ENCODE measurements at places on chromosomes 4 and X.
A peak's percentile ranks its signal among the peaks of the same experiment; 100 is the strongest.

GRCh38 chrX:40912576-40912975 lies 172.7 kb upstream of the USP9X start:
- no peak for DNase-seq

GRCh38 chr4:189053621-189054020 lies 887.1 kb upstream of the FRG1 start:
- DNase-seq, result no peak

GRCh38 chrX:64570204-64570603 lies 175.0 kb upstream of the MTMR8 start:
- DNase-seq, result no peak

DNA sequence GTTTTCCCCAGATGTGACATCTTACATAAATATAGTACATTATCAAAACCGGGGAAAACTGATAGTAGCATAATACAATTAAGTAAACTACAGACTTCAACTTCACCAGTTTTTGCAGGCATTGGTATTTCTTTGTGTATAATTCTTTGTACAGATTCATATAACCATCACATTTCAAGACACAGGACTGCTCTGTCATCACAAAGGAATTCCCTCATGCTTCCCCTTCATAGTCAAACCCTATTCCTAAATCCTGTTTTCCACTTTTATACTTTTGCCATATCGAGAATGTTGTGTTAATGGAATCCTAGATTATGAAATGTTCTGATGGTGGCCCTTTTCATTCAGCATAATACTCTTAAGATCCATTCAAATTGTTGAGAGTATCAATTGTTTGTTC lies 36.0 kb downstream of the STIM2 start:
- DNase-seq, result no peak

DNA sequence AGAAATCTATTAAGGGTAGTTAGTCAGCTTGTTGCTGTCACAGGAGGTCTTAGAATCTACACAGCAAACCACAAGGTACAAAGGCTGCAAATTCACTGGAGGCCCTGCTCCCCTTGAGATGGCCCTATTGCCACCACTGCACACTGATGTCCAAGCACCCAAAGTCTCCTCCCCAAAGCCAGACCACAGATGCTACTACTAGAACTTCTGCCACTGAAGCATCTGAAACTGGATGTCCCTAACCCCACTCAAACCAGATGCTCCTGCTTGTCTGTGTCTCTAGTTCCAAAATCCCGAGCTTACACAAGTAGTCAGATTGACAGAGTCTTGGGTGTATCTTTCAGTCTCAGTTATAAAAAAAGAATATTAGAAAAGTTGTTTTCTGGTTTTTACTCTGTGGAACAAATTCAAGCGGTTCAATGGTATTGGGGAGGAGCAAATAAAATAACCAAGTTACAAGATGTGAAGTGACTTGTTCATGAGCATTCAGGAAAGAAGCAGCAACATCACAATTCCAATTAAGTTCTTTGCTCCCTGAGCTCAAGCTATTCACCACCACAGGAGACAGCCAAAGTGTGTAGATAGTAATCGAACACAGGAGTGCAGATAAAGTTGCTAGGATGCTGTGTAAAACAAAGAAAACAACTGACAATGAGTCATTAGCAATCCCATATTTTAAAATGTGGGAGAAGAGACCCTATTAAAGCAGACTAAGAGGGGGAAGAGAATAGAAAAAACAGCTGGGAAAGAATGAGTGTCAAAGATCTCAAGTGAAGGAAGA lies 352.3 kb downstream of the PDGFC start:
- no peak for DNase-seq

- DNase-seq, result no peak
These were observed 119.9 kb downstream of the FAM13A start for GRCh38 chr4:88937081-88937480.

GRCh38 chr4:3700736-3701135 lies 65.4 kb upstream of the ADRA2C start:
- DNase-seq, result no peak

DNA sequence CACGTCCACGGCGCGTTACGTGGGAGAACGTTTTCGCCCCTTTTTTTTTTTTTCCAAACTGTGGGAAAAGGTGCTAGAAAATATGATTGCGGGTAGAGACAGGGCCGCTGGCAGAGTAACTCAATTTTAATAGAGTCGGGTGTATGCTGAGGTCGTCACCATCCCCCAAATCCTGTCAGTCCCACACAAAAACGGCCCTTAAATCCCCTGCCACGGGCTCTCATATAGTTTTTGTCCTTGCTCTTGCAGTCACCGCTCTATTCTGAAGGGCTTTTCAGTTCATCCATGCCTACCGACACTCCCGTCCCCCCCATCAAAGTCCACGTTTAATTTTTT lies 796 bp upstream of the MED14 start:
- no peak for DNase-seq

DNA sequence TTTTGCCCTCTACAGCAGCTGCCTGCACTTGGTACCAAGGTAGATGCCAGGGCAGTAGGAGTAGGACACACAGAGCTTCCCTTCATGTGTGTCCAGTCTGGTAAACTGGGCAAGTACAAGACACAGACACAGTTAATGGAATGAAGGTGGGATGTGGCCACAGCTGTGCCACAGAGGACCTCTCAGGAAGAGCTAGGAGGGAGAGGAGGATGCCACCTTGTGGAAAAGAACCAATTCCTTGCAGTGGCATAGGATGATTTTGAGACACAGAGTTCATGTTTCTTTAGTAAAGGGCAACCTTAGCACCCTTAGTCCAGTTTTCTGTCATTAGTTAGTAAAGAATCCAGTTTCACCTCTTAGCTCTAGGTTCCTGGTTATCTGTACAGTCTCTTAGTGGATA lies 36.3 kb upstream of the TBC1D14 start:
- no peak for DNase-seq

- DNase-seq, result no peak
These were observed 1.4 kb downstream of the PAQR3 start for GRCh38 chr4:78937837-78938236.

DNA sequence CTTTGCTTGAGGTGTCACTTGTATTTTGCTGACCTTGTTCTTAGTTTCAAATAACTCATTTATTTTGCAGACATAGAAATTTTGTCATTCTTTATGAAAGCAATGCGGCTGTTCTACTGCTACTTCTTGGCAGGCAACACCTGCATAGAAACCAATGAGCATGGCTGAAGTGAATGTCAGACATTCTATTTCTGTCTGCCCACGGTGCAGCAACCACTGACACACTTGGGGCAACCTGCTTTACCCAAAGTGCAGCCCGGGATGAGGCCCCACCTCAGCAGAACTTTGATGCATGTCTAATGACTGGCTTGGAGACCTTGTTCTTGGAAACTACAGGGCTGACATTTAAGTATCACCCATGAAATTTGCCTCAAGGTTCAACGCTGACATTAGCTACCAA lies 93.6 kb downstream of the RBM47 start:
- DNase-seq, result no peak

GRCh38 chrX:9797384-9798360 lies 11.4 kb downstream of the SHROOM2 start:
- no peak for DNase-seq

DNA sequence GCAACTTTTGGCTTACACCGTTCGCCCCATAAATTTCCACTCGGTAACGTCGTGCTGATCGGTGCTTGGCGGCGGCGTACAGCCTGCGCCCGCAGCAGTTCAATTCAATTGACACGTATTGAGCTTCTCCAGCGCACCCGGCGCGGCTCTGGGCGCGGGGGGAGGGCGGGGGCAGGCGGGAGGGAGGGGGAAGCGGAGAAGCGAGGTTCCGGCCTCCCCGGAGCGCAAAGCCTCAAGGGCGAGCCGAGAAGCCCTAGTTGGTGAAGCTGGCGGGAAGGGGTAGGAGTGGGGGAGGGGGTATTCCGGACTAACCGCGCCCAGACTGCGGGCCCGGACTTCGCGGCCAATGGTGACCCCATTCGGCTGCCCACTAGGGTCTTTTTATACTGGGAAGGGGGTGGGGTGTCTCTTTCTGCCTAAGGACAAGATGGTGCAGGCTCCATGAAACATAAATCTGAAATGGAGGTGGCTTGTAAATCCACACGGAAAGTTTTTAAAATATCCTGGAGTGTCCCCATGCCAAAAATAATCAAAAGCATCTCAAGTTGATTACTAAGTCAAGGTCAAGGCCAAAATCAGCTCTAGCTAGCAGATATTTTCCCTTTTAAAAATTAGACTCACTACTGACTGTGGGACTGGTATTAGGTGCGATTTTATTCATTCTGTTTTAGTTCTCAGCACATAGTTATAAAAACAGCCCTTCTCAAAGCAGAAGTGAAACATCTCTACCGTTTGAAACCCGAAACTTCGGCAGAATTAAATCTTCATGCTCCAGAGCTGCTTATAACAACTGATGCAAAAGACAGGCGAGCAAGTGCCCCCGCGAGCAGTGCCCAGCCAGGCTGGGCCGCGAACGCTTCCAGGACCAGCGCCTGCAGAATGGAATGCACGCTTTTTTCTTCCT lies 1.5 kb upstream of the BCOR start:
- peak; percentile 62 for DNase-seq

GRCh38 chr4:8204576-8205227 lies 5.6 kb downstream of the SH3TC1 start:
- no peak for DNase-seq

- DNase-seq, result no peak
These were observed 47.5 kb downstream of the SLITRK2 start for GRCh38 chrX:145865082-145865481.

DNA sequence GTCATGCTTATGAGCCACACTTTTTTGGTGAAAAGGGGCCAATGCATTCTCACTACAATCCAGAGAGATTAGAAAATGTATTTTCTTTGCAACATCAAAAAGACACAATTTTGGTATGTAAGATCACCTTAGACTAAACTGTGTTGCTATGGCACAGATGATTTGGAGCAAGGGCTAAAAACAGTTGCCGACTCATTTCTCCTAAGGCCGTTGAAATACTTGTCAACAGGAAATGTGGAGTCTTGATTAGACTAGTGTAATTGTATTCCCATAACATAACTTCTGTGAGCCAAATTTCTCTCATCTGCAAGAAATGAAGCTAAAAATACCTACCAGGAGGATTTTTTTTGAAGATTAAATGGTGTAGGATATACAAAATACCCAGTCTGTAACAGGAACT lies 2547.7 kb downstream of the ARAP2 start:
- no peak for DNase-seq

DNA sequence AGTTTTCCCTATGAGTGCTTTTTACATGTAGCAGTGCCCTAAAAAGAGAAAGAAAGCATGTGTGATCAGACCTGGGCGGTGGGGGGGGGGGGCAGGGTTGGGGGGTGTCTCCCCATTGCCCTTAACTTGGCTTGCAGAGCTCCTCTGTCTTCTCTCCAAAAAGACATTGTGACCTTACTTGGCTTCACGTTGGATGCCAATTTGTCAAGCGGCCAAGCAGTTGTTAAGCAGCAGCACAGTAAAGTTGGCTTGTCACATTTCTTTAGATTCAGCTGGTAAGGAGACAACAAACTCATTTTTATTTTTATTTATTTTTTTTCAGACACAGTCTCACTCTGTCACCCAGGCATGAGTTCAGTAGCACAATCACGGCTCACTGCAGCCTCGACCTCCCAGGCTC lies 57.3 kb upstream of the ZNF157 start:
- no peak for DNase-seq

DNA sequence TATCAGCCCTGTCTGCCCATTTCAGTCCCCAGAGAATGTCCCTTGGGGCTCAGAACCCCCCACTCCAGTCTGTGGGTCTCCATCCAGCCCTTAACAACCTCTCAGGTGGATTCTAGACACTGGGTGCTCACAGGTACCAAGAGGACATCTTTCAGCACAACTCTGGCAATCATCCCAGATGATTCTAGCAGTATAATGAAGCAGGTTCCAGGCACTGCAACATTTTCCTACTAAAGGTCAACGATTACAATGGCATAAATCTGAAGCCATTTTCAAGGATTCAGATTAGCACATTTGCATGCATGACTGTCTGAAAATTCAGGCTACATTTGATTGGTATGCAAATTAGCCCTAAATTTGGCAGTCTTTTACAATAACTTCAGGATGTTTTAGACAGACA lies 10.0 kb downstream of the SLC2A9 start:
- DNase-seq, result no peak

GRCh38 chr4:107989162-107989536 lies 540 bp upstream of the HADH start:
- DNase-seq, result no peak

- DNase-seq, result no peak
These were observed 163.1 kb downstream of the PALLD start for GRCh38 chr4:168659741-168660465.

DNA sequence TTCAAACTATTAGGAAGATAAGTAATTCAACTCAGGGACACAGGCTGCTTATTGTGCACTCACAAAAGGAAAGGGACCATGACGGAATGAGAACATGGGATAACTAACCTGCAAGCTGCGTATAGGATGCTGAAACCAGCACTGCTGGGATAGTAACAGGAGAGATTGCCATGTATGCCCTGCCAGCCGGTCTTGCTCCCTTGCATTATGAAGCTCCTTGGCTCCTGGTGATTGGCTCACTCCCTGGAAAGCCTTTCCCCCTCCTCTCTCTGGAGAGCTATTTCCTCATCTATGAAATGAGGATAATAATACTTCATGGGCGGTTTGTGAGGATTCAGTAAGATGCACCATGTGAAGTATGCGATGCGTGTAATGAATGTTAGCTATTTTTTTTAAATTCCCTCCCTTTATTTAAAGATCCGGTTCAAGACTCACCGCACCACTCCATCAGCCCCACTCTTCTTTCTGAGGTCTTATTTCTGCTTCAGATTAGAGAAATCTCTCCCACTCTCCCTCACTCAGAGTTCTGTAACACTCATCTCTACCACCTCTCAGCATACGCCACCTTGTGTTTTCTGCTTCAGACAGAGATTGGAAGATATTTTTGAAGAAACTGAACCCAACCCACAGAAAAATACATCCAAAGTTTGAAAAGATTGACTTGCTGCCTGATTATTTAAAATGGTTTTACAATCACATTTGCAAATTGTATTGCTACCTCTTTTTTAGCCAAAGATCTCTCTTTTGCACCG lies 18.4 kb downstream of the MSMO1 start:
- no peak for DNase-seq

GRCh38 chr4:37982736-37983135 lies 22.5 kb downstream of the PTTG2 start:
- DNase-seq, result no peak

GRCh38 chrX:48532161-48532560 lies 7.4 kb upstream of the TBC1D25 start:
- no peak for DNase-seq

DNA sequence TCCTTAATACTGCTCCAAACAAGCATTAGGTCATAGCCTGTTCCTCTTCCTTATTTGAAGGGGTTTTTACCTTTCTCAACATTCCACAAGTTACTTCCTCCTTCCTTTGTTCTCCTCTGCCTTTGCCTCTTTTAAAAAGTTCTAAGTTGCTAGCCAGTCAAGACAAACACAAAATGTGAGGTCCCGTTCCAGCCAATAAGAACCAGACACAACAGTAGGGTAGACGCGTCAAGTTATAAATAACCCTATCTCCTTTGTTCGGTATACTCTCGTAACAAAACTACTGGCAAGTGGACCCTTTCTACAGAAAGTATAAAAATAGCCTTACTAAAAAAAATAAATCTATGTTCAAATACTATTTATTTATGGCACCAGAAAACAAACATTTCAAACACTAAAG lies 6.3 kb upstream of the ACE2 start:
- no peak for DNase-seq

Data from femur (tissue), 1 donor.